ENCODE measurements at places on chromosomes 7 and 10. TPM values are rescaled to one million over a fixed set of nuclear protein-coding genes. Genes with fewer than 3 reads are reported as not detected.

DNA sequence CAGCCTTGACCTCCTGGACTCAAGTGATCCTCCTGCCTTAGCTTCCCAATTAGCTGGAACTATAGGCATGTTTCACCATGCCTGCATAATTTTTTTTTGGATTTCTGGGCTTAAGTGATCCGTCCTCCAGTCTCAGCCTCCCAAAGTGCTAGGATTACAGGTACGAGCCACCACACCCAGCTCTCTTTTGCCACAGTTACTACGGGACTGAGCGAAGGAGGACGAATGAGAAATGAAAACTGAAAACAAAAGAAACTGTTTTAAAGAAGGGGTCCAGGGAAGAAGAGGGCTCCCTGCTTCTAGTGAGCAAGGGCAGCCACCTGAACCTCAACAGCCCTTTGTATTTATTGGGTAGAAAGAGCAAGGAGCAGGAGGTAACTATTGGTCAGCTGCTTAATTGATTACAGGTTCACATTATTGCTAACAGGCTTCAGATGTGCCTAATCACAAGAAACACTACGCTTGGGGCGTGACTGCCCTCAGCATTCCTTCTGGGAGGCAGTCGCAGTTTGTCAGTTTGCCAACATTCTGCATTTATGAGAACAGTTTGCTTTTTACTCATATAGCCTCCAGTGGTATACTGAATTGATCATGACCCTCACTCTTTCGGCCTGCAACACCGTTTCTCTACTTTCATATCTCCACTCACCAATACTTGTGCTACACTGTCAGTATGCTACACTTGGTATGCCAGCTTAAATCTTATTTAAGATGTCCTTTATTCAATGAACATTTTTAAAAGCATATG is 676.8 kb downstream of the DNAJB9 start:
- no peak for DNase-seq
- H3K4me1 ChIP-seq = no peaks in the 10 kb centered on the region
- H3K36me3 ChIP-seq = no peaks in the 10 kb centered on the region
- no peaks in the 10 kb centered on the region for H3K27me3 ChIP-seq
- H3K4me3 ChIP-seq = no peak overlapping the region
- no peak overlapping the region for H3K27ac ChIP-seq

- DNase-seq = no peak
- H3K4me1 ChIP-seq = no peaks in the 10 kb centered on the region
- H3K36me3 ChIP-seq = no peaks in the 10 kb centered on the region
- H3K4me3 ChIP-seq = no peak overlapping the region
- no peaks in the 10 kb centered on the region for H3K27me3 ChIP-seq
Measured at GRCh38 chr7:112566442-112567324, 85.9 kb downstream of the LSMEM1 start.

DNA sequence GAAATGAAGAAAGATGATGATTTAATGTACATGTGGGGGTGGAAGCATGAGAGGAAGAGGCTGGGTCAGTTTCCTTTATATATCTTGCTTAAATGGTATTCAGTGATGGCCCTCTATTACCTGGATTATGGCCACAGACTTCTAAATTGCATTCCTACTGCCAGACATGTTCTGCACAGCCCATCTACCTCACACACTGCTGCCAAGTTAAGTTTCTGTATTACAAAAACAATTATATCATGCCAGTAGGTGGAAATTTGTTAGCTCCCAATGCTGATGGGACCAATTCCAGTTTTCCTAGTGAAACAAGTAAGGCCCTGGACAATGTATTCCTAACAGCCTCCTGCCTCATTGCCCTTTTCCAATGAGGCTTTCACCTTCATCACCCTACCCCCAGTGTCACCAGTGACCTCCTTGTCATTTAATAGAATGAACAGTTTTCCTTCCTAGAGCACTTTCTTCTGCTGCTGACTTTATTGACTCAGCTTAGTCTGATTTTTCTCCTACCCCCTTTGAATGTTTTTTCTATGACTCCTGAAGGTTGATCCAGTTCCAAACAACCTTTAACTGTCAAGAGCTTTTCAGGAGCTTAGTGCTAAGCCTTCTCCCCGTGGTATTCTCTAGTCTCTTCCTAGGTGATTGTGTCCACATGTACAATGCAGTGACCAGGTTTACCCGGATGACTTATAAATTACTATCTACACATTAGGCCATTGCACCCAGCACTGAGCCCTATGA is 316.6 kb upstream of the ANKRD30A start:
- H3K4me3 ChIP-seq = no peak overlapping the region
- DNase-seq = no peak
- no peaks in the 10 kb centered on the region for H3K27me3 ChIP-seq
- H3K36me3 ChIP-seq = no peaks in the 10 kb centered on the region

DNA sequence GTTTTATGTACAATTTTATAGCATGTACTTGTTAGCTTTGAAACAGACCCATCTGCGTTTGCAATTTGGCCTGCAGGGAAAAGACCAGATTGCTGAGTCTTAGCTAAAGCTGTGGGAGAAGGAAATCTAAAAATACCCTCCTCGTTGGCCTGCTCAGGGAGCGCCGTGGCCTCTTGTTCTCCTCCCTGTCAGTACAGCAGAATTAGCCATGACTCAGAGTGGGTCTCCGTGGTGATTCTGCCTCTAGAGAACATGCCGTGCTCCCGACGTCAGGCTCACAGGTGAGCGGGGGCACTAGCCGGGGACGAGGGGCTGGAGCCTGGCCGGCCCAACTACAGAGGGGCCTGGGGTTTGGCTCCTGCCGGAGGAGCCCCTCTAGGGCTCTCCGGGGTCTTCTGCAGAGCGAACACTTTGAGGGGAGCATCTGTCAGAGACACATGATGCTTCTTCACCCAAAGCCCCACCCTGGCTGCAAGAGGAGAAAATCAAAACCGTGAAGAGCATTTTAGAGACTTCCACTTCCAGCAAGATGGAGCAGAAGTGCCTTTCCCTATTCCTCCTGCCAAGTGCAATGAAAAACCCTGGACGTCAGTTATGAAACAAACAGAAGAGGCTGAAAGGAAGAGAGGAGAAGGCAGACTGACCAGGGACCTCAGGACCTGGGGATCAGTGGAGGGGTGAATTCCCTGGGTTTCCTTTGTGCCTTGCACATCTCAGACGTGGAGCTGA is 98.9 kb downstream of the LHPP start:
- no peaks in the 10 kb centered on the region for H3K27me3 ChIP-seq
- no peak overlapping the region for H3K4me3 ChIP-seq
- no peaks in the 10 kb centered on the region for H3K36me3 ChIP-seq
- peak overlapping the region; percentile 80 for H3K27ac ChIP-seq
- H3K4me1 ChIP-seq = peaks cover 2% of the 10 kb centered on the region
- DNase-seq = no peak

- no peak overlapping the region for H3K4me3 ChIP-seq
- no peaks in the 10 kb centered on the region for H3K36me3 ChIP-seq
- DNase-seq = no peak
- no peak overlapping the region for H3K27ac ChIP-seq
- no peaks in the 10 kb centered on the region for H3K4me1 ChIP-seq
- H3K27me3 ChIP-seq = peaks cover 20% of the 10 kb centered on the region
Measured at GRCh38 chr7:96982586-96982985, 22.8 kb upstream of the DLX6 start.

- peaks cover 2% of the 10 kb centered on the region for H3K36me3 ChIP-seq
- no peaks in the 10 kb centered on the region for H3K27me3 ChIP-seq
- H3K27ac ChIP-seq = peak overlapping the region; percentile 39
Measured at GRCh38 chr7:155653803-155654202, 9.3 kb downstream of the RBM33 start.

DNA sequence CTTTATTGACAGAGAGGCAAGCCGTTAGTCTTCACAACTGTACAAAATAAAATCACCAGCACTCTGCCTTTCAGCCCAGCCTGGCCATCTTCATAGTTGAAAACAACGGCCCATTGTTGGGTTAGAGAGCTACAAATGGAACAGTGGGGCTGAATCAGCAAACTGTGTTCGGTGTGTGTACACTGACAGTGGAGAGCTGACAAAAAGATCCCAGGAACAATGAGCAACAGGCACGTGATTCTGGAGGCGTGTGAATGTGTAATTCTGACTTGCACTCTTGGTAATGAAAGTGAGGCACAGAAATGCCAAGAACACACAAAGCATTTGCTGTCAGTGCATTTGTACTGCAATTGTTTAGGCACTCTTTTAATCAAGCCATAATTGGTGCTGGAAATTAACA is 303.7 kb downstream of the WDR11 start:
- no peaks in the 10 kb centered on the region for H3K36me3 ChIP-seq
- H3K27me3 ChIP-seq = no peaks in the 10 kb centered on the region
- no peak for DNase-seq
- no peak overlapping the region for H3K27ac ChIP-seq

DNA sequence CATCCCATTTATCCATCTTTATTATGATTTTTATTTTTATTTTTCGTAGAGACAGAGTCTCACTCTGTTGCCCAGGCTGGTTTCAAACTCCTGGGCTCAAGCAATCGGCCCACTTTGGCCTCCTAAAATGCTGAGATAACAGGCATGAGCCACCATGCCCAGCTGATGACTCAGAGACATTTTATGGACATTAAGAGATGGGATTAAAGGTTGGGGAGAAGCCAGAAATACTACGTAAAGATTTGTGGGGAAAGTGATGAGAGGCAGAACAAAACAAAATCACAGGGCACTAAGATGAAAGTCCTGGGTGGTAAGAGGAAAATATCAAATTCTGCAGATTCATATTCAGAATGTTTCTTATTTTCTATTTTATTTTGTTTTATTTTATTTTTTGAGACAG is 7.6 kb downstream of the WNT8B start:
- DNase-seq = no peak
- no peaks in the 10 kb centered on the region for H3K4me1 ChIP-seq
- peaks cover 26% of the 10 kb centered on the region for H3K27me3 ChIP-seq
- no peak overlapping the region for H3K27ac ChIP-seq

- no peak for DNase-seq
- H3K4me1 ChIP-seq = no peaks in the 10 kb centered on the region
- H3K27me3 ChIP-seq = no peaks in the 10 kb centered on the region
- no peaks in the 10 kb centered on the region for H3K36me3 ChIP-seq
- H3K4me3 ChIP-seq = no peak overlapping the region
Measured at GRCh38 chr7:70215491-70215890, 617.2 kb downstream of the AUTS2 start.

DNA sequence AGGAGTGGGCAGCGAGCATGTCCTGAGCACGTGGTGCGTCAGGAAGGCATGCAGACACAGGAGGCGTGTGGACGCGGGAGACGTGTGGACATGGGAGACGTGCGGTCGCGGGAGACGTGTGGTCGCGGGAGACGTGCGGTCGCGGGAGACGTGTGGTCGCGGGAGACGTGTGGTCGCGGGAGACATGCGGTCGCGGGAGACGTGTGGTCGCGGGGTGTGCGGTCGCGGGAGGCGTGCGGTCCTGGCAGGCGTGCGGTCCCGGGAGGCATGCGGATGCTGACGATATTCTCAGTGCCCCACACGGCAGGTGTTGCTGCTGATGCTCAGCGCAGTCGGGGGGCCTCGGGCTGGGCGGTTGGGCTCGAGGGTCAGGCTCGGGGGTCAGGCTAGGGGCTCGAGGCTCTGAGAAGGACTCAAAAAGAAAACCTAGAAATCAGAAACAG is 94.2 kb downstream of the NKX6-2 start:
- no peaks in the 10 kb centered on the region for H3K27me3 ChIP-seq
- peak; percentile 66 for DNase-seq
- no peaks in the 10 kb centered on the region for H3K36me3 ChIP-seq
- no peak overlapping the region for H3K27ac ChIP-seq

GRCh38 chr7:26951407-26951950 is 87.1 kb upstream of the SKAP2 start:
- H3K36me3 ChIP-seq = no peaks in the 10 kb centered on the region
- no peaks in the 10 kb centered on the region for H3K27me3 ChIP-seq
- no peaks in the 10 kb centered on the region for H3K4me1 ChIP-seq
- no peak overlapping the region for H3K4me3 ChIP-seq
- H3K27ac ChIP-seq = no peak overlapping the region

DNA sequence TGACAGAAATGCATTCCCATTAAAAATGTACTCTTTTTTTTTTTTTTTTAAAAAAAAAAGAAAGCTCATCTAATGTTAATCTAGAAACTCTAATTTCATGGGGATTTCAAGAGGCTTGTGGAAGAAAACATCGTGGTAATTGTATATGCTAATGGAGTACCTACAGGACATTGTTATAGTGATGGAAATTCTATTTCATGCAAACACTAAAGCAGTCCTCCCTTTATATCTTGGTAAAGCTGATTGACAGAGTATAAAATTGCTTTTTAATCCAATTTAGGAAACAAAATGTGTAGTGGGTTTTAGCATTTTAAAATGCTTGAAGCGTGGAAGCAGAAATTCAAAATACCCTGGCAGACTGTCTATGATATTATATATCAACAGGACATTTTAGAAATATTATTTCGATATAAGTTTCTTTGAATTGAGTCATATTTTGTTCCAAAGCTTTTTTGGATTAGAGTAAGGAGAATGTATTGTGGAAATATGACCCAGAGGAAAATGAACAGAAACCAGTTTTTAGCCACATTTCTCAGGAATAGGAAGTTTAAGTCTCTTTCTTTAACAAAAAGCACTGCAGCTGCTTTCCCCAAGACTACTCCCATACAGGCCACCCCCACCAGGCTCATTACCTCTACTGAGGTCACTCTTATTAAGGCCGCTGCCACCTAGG is 121.9 kb downstream of the WNT2 start:
- H3K4me3 ChIP-seq = no peak overlapping the region
- no peak overlapping the region for H3K27ac ChIP-seq
- no peaks in the 10 kb centered on the region for H3K27me3 ChIP-seq
- DNase-seq = no peak

GRCh38 chr10:93680412-93681047 is 21.9 kb downstream of the FRA10AC1 start:
- peaks cover 77% of the 10 kb centered on the region for H3K36me3 ChIP-seq
- H3K27ac ChIP-seq = no peak overlapping the region
- H3K4me3 ChIP-seq = no peak overlapping the region

- DNase-seq = no peak
- H3K4me1 ChIP-seq = no peaks in the 10 kb centered on the region
- H3K27ac ChIP-seq = no peak overlapping the region
- H3K4me3 ChIP-seq = no peak overlapping the region
- no peaks in the 10 kb centered on the region for H3K36me3 ChIP-seq
Measured at GRCh38 chr7:36904101-36904500, 179.8 kb upstream of the AOAH start.

DNA sequence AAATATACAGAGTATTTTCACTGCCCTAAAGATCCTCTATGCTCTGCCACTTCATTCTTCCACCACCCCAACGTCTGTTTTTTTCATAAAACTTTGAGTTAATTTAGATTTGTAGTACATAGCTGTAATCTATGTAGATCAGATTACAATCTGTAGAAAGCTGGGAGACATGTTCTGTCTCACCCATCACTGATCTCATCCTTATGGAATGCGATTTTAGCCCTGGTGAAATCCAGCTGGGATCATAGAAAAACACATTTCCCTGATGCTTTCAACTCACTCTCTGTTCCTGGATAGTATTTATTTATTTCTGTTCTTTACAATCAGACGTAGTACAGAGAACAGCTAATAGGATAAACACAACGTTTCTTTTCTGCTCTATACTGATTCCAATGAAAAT is 521.0 kb downstream of the KIF20B start:
- no peak for DNase-seq
- no peaks in the 10 kb centered on the region for H3K36me3 ChIP-seq
- no peaks in the 10 kb centered on the region for H3K4me1 ChIP-seq
- no peaks in the 10 kb centered on the region for H3K27me3 ChIP-seq
- H3K4me3 ChIP-seq = no peak overlapping the region

COPG2 gene
- total RNA-seq = 16.6 TPM

CCDC172 gene
- not detected for total RNA-seq

SORBS1 gene
- 52.7 TPM for total RNA-seq

SHH gene
- 5.7 TPM for total RNA-seq

SNCG gene
- 15.0 TPM for total RNA-seq

AGR2 gene
- total RNA-seq = 376 TPM

EGFR gene
- 79.3 TPM for total RNA-seq

TBX20 gene
- total RNA-seq = not detected
